Brain pericyte (primary cell): ENCODE measurements at places on chromosomes 1 and 21.

GRCh38 chr1:154493276-154493675 is 8.7 kb upstream of the TDRD10 start:
- DNase-seq = no peak

DNA sequence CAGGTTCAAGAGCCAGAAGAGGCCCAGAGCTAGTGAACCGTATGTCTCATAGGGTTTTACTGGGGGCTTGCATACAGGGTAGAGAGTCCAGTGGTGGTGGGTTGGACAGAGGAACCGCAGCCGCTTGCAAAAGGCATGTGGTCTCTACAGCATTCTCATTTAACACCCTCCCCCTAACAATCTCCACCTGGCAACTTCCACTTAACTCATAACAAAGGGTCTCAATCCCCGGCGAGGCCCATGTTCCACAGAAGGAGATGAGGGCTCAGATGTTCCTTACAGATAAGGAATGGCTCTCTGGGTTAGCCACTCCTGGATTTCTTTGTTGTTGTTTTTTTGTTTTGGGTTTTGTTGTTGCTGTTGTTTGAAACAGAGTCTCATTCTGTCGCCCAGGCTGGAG is 106.1 kb downstream of the APP start:
- DNase-seq = no peak

- no peak for DNase-seq
These were observed at the start of gene LBR for GRCh38 chr1:225427235-225428067. LBR (minus strand) TSS chr1:225428038; CDS start chr1:225424075, 3,963 bp downstream.

DNA sequence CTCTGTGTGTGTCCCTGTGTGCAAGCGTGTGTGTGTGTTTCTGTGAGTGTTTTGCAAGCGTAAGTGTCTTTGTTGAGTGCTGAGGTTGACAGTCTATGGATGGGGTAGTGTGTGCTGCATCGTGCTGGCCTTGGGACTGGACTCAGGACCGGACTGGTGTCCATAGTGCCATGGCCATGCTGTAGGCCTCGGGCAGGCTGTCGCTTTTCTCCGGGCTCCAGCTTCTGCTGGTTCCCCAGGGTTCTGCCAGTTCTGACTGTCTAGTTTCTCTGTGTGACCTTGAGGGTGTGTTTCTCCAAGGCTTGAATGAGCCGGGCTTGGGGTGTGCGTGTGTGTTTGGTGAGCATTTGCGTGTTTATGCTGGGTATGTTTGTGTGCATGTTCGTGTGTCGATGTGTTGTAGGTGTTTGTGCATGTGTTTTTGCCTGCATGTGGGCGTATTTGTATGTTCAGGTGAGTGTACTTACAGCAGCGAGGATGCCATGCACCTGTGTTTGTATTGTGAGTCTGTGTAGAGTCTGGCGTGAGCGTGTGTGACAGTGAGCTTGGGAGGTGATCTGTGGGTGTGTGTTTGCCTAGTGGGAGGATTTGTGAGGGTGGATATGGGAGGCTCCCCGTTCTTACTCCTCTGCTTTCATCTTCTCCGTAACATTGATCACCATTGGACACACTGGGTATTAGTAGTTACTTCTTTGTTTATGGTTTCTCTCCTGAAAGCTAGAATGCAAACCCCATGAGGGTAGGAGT is 51.7 kb upstream of the POU3F1 start:
- no peak for DNase-seq
